ENCODE measurements at places on chromosomes 6 and 20. TPM values are rescaled to one million over a fixed set of nuclear protein-coding genes. Genes with fewer than 3 reads are reported as not detected.

DNA sequence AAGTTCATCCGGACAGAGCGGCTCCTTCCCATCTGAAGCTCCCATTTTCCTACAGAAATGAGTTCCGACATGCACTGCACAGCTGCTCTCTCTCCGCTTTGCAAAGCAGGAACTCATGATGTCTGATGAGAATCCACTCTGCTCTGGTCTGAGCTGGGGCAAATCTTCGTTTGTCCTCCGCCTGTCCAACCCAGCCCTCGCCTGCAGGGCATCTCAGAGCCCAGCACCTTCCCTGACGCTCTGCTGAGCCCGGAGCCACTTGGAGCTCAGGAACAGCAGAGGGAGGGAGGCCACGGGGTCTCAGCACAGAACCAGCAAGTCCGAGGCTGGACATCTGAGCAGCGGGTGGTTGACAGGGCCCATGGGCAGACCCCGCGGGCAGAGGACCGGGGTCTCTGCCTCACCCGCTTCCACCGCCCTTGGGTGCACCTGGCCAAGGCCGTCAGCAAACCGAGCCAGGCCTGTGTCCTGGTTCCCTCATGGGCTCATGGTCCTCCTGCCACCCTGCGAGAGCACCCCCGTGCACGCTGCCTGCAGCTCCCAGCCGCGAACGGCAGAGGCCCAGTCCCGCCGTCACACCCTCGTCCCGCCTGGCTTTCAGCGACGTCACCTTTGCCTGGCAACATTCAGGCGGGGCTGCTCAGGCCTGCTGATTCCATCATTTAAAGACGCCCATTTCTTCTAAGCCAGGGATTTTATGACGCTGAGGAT lies 78.5 kb upstream of the BHLHE23 start:
- no peaks in the 10 kb centered on the region for H3K4me1 ChIP-seq
- no peaks in the 10 kb centered on the region for H3K36me3 ChIP-seq
- H3K4me3 ChIP-seq = no peak overlapping the region
- peaks cover 39% of the 10 kb centered on the region for H3K27me3 ChIP-seq

DNA sequence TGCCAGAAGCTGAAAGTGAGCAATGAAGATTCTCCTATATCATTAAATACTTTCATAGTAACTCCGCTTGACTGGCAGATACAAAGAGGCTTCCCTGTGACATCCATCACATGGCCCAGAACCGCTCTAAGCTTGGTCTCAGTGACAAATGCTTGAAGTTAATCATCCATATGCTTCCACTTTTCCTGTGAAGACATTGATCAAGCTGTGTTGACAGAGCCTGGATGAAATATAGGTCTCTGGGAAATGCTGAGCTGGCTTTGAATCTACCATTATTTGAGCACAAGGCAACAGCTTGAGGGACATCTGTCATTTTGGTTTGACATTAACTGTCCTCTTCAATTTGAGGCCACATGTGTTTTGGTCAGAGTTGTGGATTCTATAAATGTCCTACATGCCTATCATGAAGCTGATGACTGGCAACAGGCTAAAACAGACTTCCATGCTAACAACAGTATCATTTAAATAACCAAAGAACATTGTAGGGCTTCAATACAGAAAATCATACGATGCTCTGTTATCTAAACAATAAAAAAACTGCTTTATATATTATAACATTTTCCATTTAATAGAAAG lies 402.2 kb upstream of the IRAK1BP1 start:
- H3K36me3 ChIP-seq = no peaks in the 10 kb centered on the region
- H3K4me3 ChIP-seq = no peak overlapping the region
- no peak overlapping the region for H3K27ac ChIP-seq
- peaks cover 6% of the 10 kb centered on the region for H3K4me1 ChIP-seq
- H3K27me3 ChIP-seq = no peaks in the 10 kb centered on the region

PTGIS gene
- total RNA-seq = not detected

RNF39 gene
- 2.3 TPM for total RNA-seq

GRCh38 chr20:3276680-3277015 lies 37.7 kb upstream of the SLC4A11 start:
- H3K4me1 ChIP-seq = no peaks in the 10 kb centered on the region
- H3K27ac ChIP-seq = no peak overlapping the region
- peaks cover 27% of the 10 kb centered on the region for H3K36me3 ChIP-seq
- no peaks in the 10 kb centered on the region for H3K27me3 ChIP-seq

DNA sequence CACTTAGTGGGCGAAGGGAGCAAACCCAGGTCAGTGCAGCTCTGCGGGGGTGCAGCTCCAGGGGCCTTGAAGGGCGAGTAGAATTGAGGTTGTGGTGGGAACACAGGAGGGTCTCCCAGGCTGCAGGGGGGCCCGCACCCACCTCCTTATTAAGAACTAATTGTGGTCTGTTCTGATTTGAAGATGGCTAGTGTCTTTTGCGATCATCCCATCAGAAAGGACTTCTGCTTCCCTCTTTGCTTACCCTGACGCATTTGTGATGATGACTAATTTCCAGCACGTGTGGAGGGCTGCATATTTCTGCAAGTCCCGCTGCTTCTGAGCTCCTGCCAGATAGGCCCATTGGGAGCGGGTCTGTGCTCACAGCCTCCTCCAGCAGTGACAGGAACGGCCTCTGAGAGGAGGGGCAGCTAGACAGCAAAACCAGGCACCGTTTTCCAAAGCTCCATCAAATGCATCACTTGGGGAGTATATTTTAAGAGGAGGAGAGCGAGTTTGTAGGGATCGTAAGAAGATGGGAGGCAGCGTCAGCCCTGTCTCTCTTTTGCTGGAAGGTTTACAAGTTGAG lies 268.9 kb downstream of the CDH4 start:
- H3K27ac ChIP-seq = no peak overlapping the region
- no peaks in the 10 kb centered on the region for H3K4me1 ChIP-seq
- H3K27me3 ChIP-seq = no peaks in the 10 kb centered on the region
- DNase-seq = peak; percentile 36
- H3K36me3 ChIP-seq = no peaks in the 10 kb centered on the region
- no peak overlapping the region for H3K4me3 ChIP-seq

DNA sequence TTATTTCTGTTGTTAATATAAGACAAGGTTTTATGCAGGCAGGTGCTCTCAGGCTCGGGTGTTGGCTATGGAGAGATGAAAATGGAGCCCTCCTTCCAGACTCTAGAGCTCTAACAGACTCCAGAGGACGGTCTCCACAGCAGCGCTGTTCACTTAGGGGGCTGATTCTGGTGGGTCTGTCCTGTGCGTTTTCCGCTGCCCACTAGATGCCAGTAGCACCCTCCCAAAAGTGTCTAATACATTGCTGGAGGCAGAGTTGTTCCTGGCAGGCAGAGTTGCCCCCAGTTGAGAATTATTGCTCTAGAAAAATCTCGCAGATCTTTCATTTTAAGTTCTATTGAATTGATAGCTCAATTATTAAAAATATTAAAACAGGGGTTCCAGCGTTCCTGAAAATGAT lies 109.9 kb downstream of the MAP3K4 start:
- H3K27me3 ChIP-seq = no peaks in the 10 kb centered on the region
- H3K36me3 ChIP-seq = peaks cover 60% of the 10 kb centered on the region
- peaks cover 11% of the 10 kb centered on the region for H3K4me1 ChIP-seq

RGS19 gene
- 8.8 TPM for total RNA-seq

DEF6 gene
- total RNA-seq = 17.8 TPM

GRCh38 chr6:43355862-43356590 lies 13.4 kb downstream of the ZNF318 start:
- no peaks in the 10 kb centered on the region for H3K4me1 ChIP-seq
- H3K4me3 ChIP-seq = no peak overlapping the region
- no peak for DNase-seq
- peaks cover 66% of the 10 kb centered on the region for H3K36me3 ChIP-seq
- no peaks in the 10 kb centered on the region for H3K27me3 ChIP-seq
- no peak overlapping the region for H3K27ac ChIP-seq

- no peak for DNase-seq
- no peaks in the 10 kb centered on the region for H3K27me3 ChIP-seq
Measured at GRCh38 chr6:80674669-80675068, 568.2 kb downstream of the BCKDHB start.

GRCh38 chr20:58888521-58889333 lies 36.2 kb downstream of the GNAS start:
- peak; percentile 73 for DNase-seq
- H3K4me3 ChIP-seq = peak overlapping the region; percentile 92
- H3K36me3 ChIP-seq = peaks cover 12% of the 10 kb centered on the region
- H3K27ac ChIP-seq = no peak overlapping the region
- peaks cover 5% of the 10 kb centered on the region for H3K4me1 ChIP-seq

DNA sequence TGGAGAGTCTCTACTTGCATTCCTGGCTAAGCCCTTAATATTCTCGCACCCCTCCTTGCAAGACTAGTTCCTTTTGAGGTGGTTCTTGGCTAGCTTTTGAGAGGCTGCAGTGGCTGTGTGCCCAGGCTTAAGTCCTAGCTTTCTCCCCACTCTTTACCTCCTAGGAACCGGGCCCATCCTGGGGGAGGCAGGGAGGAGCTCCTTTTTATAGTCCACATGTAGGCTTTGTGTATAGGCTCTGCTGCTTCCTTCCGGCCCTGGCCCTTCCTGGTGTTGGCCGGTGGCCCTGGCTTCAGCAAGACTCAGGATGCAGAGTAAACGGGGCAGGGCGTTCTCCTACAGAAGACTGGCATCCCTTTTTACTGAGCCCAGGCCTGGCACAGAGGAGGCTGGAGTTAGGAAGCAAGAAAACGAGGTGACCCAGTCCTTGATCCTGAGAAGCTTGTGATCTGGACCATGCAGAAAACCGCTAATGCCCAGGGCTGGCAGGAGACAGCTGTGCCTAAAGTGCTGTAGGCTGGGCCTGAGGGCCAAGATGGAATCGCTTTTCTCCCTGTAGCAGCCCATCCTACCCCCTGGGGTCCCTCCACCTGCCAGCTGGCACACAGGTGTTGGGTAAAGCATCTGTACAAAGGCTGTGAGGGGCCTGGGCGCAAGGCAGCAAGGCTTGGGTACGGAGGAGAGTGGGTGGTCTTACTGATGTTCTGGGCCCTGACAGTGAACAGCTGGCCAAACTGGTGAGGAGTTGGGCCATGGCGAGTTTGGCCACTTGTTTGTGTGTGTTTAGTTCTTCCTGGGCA lies 8.7 kb downstream of the PLCG1 start:
- no peaks in the 10 kb centered on the region for H3K27me3 ChIP-seq
- H3K4me1 ChIP-seq = peaks cover 44% of the 10 kb centered on the region
- no peaks in the 10 kb centered on the region for H3K36me3 ChIP-seq
- no peak for DNase-seq
- H3K27ac ChIP-seq = no peak overlapping the region

- H3K27ac ChIP-seq = no peak overlapping the region
- H3K4me1 ChIP-seq = peaks cover 30% of the 10 kb centered on the region
- H3K36me3 ChIP-seq = no peaks in the 10 kb centered on the region
- H3K4me3 ChIP-seq = peak overlapping the region; percentile 29
Measured at GRCh38 chr6:1024587-1024986, 287.3 kb upstream of the FOXQ1 start.

DNA sequence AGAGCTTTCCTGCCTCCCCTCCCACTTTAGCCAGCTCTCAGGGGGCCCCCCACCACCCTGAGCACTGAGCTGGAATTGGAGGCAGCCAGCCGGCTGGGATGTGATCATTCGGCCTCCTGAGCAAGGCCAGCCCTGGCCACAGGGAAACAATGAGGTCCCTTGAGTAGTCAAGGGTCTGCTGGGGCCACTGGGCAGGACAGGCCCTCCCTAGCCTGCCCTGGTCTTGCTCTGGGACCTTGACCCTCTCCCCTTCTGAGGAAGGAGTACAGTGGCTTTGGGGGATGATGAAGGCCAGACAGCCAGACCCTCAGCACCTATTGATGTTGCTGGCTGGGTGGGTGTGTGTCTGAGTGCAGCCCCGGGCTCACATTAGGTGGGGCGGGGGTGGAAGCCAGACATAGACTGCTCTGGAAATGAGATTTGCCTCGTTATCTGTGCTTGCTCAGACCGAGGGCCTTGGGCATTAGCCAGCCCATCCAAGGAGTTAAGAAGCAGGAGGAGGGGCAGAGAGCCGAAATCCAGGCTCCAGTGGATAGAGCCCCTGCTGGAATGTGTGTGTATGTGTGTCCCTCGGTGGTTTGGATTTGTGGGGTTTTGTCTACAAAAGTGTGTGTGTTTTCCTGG lies 21.3 kb downstream of the CD40 start:
- DNase-seq = no peak
- no peak overlapping the region for H3K27ac ChIP-seq
- no peak overlapping the region for H3K4me3 ChIP-seq
- peaks cover 13% of the 10 kb centered on the region for H3K4me1 ChIP-seq
- peaks cover 38% of the 10 kb centered on the region for H3K27me3 ChIP-seq

Measured in MCF 10A (cell line).